Heart right ventricle (tissue), 16 donors: ENCODE measurements at places on chromosomes 13 and 19. TPM values are rescaled to one million over a fixed set of nuclear protein-coding genes. Genes with fewer than 3 reads are reported as not detected.

The CTXN1 gene
- not detected for total RNA-seq

The CEACAM19 gene
- 6.2 TPM for total RNA-seq

The CDKN2D gene
- total RNA-seq = 14.3 TPM

The MCF2L gene
- total RNA-seq = 33.5 TPM

The THSD1 gene
- 6.8 TPM for total RNA-seq

The MEDAG gene
- 5.4 TPM for total RNA-seq

The IZUMO2 gene
- total RNA-seq = not detected

The ATXN8OS gene
- total RNA-seq = not detected

The CEACAM20 gene
- not detected for total RNA-seq

DNA sequence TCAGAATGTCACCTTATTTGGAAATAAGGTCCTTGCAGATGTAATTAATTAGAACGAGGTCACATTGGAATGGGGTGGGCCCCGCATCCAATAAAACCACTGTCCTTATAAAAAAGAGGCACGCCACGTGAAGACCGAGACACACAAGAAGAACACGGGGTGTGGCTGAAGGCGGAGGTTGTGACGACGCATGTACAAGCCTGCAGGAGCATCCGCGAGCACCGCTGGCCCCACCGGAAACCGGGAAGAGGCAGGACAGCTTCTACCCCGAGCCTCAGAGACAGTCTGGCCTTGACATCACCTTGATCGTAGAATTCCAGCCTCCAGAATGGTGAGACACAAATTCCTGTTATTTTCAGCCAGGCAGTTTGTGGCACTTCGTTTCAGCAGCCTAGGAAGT is 177.9 kb downstream of the COL4A1 start:
- H3K27me3 ChIP-seq = no peaks in the 10 kb centered on the region
- peaks cover 44% of the 10 kb centered on the region for H3K4me1 ChIP-seq
- no peak overlapping the region for H3K4me3 ChIP-seq
- DNase-seq = no peak
- H3K36me3 ChIP-seq = no peaks in the 10 kb centered on the region

GRCh38 chr13:59533561-59534555 is 629.9 kb downstream of the DIAPH3 start:
- H3K36me3 ChIP-seq = no peaks in the 10 kb centered on the region
- H3K27ac ChIP-seq = peak overlapping the region; percentile 61
- no peak overlapping the region for H3K4me3 ChIP-seq
- no peaks in the 10 kb centered on the region for H3K27me3 ChIP-seq

DNA sequence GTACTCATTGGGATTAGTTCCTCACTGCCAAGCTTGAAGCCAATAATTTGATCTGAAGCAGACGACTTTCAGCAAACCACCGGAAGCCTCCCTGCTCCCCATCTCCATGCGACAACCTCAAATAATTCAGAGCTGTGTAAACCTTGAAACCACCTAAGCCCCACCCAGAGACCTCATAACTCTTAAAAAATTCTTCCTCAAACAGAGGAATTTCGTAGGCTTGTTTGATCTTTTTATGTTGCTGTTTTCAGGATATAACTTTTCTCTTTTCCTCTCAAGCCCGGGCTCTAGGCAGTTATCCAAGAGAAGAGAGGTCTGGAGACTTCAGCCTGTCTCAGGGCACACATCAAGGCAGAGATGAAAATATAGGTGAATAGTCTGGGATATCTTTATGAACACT is 311.6 kb downstream of the KCNRG start:
- no peaks in the 10 kb centered on the region for H3K36me3 ChIP-seq
- H3K4me1 ChIP-seq = no peaks in the 10 kb centered on the region
- H3K27ac ChIP-seq = no peak overlapping the region
- no peaks in the 10 kb centered on the region for H3K27me3 ChIP-seq

GRCh38 chr19:41801792-41802211 is 5.4 kb downstream of the CEACAM3 start:
- H3K36me3 ChIP-seq = no peaks in the 10 kb centered on the region
- peaks cover 5% of the 10 kb centered on the region for H3K27me3 ChIP-seq
- H3K4me1 ChIP-seq = peaks cover 30% of the 10 kb centered on the region
- DNase-seq = no peak
- no peak overlapping the region for H3K4me3 ChIP-seq

GRCh38 chr19:15379999-15380647 is 536 bp upstream of the AKAP8 start:
- peaks cover 28% of the 10 kb centered on the region for H3K4me1 ChIP-seq
- H3K36me3 ChIP-seq = peaks cover 15% of the 10 kb centered on the region
- no peaks in the 10 kb centered on the region for H3K27me3 ChIP-seq
- peak overlapping the region; percentile 96 for H3K4me3 ChIP-seq
- H3K27ac ChIP-seq = peak overlapping the region; percentile 94

GRCh38 chr19:31254180-31254551 is 95.1 kb downstream of the TSHZ3 start:
- H3K4me1 ChIP-seq = no peaks in the 10 kb centered on the region
- H3K4me3 ChIP-seq = no peak overlapping the region
- no peaks in the 10 kb centered on the region for H3K36me3 ChIP-seq
- H3K27ac ChIP-seq = no peak overlapping the region

GRCh38 chr13:36344173-36344572 is 2.0 kb downstream of the SPART start:
- DNase-seq = no peak
- H3K36me3 ChIP-seq = no peaks in the 10 kb centered on the region
- peak overlapping the region; percentile 68 for H3K4me3 ChIP-seq
- no peaks in the 10 kb centered on the region for H3K27me3 ChIP-seq

GRCh38 chr19:31911577-31911976 is 433.8 kb upstream of the ZNF507 start:
- no peak for DNase-seq
- H3K27me3 ChIP-seq = no peaks in the 10 kb centered on the region
- no peak overlapping the region for H3K27ac ChIP-seq
- no peak overlapping the region for H3K4me3 ChIP-seq
- H3K4me1 ChIP-seq = no peaks in the 10 kb centered on the region

DNA sequence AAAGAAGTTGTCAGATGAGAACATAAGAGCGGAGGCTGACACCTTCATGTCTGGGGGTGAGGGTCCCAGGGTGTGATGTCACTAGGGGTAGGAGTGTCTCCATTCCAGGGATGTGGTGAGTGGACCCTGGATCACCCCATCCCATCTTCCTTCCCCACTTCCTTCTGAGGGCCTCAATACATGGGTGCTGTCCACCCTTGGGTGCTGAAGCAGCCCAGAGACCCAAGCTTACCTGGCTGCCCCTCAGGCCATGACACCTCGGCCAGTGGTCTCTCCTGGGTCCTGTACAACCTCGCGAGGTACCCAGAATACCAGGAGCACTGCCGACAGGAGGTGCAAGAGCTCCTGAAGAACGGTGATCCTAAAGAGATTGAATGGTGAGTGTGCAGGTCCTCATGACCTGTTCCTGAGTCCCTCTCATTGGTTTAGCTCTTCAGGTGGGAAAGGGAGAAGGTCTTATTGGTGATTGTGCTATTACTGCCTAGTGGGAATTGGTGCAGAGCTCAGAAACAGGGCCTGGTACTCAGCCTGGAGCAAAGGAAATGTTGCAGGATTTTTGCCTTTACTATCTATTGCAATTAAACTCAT is 37.7 kb upstream of the CYP4F8 start:
- no peaks in the 10 kb centered on the region for H3K36me3 ChIP-seq
- H3K27ac ChIP-seq = no peak overlapping the region
- DNase-seq = no peak

- no peak overlapping the region for H3K27ac ChIP-seq
- no peaks in the 10 kb centered on the region for H3K27me3 ChIP-seq
- no peaks in the 10 kb centered on the region for H3K36me3 ChIP-seq
- DNase-seq = no peak
Observed at GRCh38 chr13:84591444-84591843, 709.2 kb upstream of the SLITRK1 start.

DNA sequence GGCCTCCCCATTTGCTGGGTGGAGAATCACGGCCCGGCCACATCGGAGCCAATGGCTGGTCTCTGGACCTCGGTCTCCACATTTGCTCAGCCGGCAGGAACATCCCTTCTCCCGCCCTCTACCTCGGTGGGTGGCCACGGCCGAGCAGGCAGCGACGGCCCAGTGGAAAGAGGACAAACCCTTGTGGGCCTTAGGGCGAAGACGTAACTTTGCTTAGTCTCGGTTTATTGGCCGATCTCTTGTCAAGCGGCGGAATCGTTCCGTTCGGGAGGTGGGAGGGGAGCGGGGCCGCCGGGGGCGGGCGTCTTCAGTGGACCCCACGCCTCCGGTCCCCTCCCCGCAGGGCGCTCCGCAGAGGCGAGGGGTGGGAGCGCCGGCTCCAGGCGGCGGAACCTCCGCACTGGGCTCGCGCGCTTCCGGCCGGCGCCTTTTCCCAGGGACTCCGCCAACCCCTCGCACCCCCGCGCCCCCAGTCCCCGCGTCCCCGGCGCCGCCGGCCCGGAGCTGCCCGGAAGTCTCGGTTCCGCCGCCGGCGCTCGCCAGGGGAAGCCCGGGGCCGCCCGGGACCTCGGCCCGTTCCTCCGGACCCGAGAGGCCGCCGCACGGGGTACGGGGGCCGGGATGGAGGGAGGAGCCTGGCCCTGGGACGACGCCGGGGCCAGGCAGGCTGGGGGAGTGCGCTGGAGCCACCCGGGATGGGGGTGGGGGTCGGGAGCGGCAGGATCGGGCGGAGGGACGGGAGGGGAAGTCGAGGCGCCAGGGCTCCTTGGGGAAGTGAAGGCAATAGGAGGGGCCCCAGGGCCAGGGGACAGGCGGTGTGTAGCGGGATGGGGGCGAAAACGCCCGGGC is at the start of gene ZNF580:
TSS of gene ZNF580 (plus strand) at position 426 of the 849 bp plus-strand sequence. CDS start 1,507 bp downstream, outside the sequence.
- no peaks in the 10 kb centered on the region for H3K27me3 ChIP-seq
- peak within 1 kb of the TSS; percentile 95 for H3K4me3 ChIP-seq
- peak; percentile 58 for DNase-seq

- no peak overlapping the region for H3K27ac ChIP-seq
- no peaks in the 10 kb centered on the region for H3K4me1 ChIP-seq
- H3K4me3 ChIP-seq = no peak overlapping the region
- DNase-seq = no peak
- no peaks in the 10 kb centered on the region for H3K36me3 ChIP-seq
Observed at GRCh38 chr13:109012115-109012514, 382.7 kb downstream of the MYO16 start.

- H3K27me3 ChIP-seq = no peaks in the 10 kb centered on the region
- DNase-seq = no peak
- H3K27ac ChIP-seq = no peak overlapping the region
Observed at GRCh38 chr13:100666124-100666523, 8.5 kb downstream of the TMTC4 start.

DNA sequence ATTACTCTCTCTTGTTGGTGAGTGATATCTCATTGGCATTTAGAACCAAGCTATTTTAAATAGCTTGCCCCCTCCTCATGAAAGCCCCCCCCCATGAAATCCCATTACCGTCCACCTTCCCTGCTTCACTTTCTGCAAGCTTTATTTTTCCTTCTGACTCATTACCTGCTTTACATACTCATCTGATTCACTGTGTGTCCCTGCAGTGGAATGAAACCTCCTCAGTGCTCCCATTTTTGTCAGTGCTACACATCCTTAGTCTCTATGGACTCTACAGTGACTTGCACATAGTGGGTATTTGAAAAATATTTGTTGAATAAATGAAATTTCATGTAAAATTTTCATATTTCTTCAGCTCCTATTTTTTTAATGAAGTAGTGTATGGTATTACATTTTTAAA is 62.3 kb downstream of the DOCK9 start:
- H3K4me3 ChIP-seq = no peak overlapping the region
- H3K4me1 ChIP-seq = peaks cover 49% of the 10 kb centered on the region
- no peaks in the 10 kb centered on the region for H3K27me3 ChIP-seq
- DNase-seq = no peak
- H3K27ac ChIP-seq = no peak overlapping the region
- peaks cover 16% of the 10 kb centered on the region for H3K36me3 ChIP-seq

DNA sequence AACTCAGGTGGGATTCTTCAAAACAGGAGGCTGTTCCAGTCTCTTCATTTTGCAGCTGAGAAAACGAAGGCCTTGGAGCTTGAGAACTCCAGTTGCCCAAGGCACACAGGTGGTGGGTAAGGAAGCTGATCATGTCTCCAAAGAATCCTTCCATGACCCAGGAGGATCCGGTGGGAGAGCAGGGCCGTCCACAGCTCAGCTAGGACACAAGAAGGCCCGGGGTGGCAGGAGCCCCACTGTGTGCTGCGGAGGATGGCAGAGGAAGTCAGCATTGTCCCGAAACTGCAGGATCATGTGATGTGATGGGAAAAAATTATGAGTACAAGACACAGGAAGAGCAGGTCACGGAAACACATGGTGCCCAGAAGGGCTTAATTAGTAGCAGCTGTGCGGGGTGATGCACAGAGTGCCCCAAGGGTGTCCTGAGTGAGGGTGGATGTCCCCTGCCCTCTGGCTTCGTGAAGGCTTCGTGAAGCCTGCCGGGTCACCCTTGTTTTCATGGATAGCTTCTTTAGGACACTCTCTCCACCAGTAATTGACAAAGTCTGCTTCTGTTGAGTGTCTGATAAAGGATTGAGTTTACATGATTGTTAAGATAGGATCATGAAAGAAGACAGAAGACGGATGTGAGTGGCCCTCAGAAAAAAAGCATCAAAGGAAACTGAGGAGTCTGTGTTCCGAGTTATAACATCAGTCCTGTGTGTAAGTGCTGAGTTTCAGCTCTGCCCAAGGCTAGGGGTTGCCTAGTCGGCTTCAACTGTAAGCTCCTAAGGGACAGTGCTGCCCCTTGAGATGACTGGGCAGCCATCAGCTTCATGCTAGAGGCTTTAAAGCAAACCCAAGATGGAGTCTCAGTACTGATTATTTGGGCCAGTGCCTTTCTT is 33.8 kb upstream of the SACS start:
- no peak for DNase-seq
- H3K27me3 ChIP-seq = no peaks in the 10 kb centered on the region
- H3K27ac ChIP-seq = peak overlapping the region; percentile 85
- peaks cover 8% of the 10 kb centered on the region for H3K4me1 ChIP-seq

GRCh38 chr13:107203146-107203847 is 635.4 kb upstream of the ARGLU1 start:
- no peaks in the 10 kb centered on the region for H3K36me3 ChIP-seq
- no peak for DNase-seq
- no peak overlapping the region for H3K4me3 ChIP-seq
- H3K27ac ChIP-seq = peak overlapping the region; percentile 67
